Ascending aorta (tissue), 2 donors: ENCODE measurements at places on chromosomes 5 and 9.

DNA sequence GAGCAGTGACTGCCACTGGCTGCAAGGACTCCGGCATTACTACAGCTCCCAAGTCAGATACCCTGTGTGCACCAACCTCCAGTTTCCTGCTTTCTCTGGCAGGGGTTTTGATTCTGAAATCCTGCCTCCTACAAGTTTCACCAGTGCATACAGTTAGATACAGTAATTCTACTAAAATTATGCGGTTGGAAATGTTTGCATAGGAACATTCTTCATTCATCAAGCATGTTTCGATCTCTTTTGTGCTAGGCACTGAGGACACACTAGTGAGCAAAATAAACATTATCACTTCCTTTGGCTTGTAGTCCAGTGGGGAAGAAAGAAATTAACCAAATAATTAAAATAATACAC is 152.2 kb downstream of the TMEM167A start:
- DNase-seq: no peak

- no peak for DNase-seq
Observed at GRCh38 chr5:53642061-53642460, 81.6 kb downstream of the NDUFS4 start.

- no peak for DNase-seq
Observed at GRCh38 chr5:21820527-21820926, 1032.6 kb downstream of the CDH12 start.

DNA sequence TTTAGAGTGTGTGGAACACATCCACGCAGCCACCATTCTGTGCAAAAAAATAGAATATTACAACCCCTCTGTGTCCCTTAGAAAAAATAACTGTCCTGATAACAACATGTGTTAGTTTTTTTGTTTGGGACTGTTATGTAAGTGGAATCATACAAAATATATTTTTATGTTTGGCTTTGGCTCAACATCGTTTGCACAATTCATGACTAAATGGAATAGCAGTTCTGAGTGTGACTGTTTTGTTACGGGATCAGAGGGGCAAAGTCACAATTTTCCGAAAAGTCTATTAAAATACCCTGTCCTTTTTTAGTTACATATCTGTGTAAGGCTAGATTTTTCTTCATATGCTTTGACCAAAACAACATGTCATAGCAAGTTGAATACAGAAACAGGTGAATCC is 12.8 kb downstream of the MTREX start:
- DNase-seq: no peak

DNA sequence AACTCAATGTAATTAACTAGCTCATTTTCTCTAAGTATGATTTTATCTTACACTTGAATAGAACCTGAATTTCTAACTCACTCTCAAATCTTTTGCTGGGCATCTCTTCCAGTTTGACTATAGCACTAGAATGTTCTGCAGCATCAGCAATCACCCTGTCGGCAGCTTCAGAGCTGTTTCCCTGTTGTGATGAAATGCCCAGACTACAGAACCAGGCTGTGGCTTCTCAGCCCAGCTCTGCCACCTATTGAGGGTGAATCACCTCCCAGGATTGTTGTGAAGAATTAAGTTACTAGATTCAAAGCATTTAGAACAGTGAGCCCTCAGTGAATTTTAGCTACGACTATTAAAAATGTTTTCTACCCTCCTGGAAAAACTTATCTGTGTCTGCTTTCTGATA is 90.4 kb upstream of the ANKRD55 start:
- no peak for DNase-seq

- DNase-seq: no peak
Observed at GRCh38 chr5:131814990-131815389, 18.2 kb upstream of the FNIP1 start.

GRCh38 chr9:27088981-27089380 is 20.0 kb upstream of the TEK start:
- DNase-seq: no peak

- DNase-seq: no peak
Observed at GRCh38 chr5:107436201-107436600, 234.5 kb downstream of the EFNA5 start.

- DNase-seq: no peak
Observed at GRCh38 chr9:133945314-133945975, 46.7 kb downstream of the VAV2 start.

- no peak for DNase-seq
Observed at GRCh38 chr5:175129619-175130018, 314.4 kb downstream of the DRD1 start.

DNA sequence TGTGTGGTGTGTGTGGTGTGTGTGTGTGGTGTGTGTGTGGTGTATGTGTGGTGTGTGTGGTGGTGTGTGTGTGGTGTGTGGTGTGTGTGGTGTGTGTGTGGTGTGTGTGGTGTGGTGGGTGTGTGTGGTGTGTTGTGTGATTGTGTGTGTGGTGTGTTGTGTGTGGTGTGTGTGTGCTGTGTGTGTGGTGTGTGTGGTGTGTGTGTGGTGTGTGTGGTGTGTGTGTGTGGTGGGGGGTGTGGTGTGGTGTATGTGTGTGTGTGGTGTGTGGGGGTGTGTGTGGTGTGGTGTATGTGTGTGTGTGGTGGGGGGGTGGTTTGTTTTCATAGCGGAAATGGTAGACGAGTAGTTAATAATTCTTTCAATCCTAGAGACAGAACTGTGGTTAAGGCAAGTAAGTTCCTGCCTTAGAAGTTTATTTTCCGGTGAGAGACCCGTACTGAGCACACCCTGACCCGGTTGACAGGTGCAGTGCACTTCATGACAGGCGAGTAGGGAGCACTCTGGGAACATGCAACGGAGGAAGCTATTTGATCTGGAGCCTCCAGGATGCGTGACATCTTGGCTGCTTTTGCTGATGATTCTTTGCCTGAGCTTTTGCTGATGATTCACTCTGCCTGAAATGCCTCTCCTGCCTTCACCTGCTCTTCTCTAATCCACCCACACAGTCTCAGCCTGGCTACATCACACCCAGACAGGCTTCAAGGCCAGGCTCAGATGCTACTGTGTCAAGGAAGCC is 21.7 kb upstream of the FAT2 start:
- no peak for DNase-seq

DNA sequence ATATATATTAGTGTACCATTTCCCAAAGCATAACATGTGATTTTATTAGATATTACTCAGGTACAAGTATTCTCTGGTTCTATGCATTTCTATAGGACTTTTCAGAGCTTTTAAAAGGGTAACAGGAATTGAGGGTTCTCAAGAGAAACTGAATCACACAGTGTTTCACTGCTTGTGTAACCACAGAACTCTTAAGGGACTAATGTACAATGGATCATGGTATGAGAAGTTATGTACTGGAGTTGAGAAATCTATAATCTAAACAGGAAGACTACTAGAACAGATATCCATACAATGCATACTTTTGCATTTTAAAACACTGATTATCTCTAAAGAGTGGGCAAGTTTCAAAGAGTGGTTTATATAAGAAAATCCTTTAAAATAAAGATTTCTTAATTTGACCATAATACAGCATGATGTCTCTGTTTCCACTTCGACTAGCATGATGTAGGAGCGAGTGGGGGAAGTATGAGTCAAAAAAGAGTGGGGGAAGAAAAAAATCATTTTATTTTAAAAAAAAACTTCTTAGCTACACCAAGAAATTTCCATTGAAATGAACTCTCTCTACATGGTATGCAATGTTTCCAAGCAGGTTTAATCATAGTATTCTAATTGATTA is 183.5 kb downstream of the RFX3 start:
- DNase-seq: no peak

DNA sequence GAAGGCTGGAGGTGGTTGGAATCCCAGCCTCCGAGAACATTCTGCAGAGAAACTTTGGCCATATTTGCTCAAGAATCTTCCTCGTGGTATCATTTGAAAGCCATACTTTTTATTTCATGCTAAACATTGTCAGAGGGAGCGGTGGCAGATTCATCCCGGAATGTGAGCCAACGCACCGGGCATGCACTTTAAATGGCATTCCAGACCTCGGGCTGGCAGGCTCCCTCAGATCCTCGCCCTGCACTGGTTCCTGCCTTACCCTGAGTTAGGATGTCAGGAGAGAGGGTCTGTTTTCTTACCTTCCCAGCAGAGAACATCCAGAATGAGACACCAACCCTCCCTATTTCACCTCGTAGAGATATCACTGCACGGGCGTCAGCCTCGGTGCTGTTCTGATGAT is 33.8 kb downstream of the GDNF start:
- no peak for DNase-seq

GRCh38 chr5:58211441-58211840 is 248.4 kb downstream of the PLK2 start:
- DNase-seq: no peak

DNA sequence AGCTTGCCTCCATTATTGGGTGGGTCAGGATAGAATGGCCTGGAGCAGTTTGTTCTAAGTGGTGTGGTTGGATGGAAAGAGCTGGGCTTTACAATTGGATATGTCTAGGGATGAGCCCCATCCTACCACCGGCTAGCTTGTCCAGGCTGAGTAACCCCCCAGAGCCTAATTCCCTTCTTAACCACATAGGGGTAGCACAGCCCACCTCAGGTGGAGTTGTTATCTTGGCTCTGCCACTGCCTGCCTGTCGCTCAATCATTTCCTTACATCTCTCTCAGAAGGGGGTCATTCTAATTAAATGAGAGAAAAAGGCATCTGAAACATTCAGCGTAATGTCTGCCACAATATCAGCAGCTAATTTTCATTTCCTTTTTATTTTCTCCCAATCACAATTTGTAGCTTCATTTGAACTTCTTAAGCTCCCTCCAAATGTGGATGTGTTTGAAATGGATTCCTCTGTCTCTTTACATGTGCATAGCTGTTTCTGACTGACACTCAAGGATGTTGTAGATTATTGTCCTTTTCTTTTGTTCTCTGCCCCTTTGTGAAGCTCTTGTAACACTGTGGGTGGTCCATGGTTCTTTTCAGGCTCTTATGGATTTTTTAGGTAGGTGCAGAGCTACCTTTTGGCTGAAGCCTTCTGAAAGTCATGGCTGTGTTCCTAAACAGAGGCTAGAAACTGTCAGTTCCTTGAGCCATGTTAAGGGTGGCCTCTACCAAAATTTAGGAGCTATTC is 383.1 kb upstream of the KLF4 start:
- no peak for DNase-seq

DNA sequence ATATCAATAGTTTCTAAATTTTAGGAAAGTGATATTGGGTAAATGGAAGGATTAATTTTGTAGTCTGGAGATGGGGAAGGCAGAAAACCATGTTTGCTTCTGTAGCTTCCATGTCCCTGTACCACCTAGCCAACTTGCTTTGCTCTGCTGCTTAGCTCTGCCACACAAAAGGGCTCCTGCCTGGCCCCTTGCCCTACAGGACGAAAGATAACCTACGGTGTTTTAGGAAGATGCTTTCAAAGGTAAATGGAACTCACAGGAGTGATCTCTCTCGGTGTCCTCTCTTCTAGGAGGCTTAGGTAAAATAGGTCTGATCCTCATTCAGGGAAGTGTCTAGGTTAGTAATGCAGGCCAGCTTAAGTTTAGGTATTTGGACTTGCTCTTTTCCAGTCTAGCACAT is 37.8 kb upstream of the DMXL1 start:
- DNase-seq: no peak

- DNase-seq: no peak
Observed at GRCh38 chr5:122219436-122220166, 90.3 kb downstream of the ZNF474 start.

DNA sequence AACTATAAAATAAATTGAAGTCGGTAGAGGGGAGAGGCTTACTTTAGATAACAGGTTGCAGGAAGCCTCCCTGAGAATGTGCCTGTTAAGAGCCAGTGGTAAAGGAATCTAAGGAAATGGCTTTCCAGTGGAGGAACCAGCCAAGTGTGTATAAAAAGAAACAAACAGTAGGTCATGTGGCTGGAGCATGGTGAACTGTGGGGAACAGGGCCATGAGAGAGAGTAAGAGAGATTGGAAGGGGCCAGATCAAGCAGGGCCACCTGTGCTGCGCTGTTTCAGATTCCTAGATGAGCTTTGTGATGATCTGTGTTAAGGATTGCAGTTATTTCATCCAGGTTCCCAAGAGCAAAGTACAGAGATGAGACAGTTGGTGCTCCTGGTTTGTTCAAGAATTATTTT is 152.7 kb upstream of the SGCD start:
- no peak for DNase-seq

- no peak for DNase-seq
Observed at GRCh38 chr5:158754018-158754514, 345.6 kb downstream of the EBF1 start.

DNA sequence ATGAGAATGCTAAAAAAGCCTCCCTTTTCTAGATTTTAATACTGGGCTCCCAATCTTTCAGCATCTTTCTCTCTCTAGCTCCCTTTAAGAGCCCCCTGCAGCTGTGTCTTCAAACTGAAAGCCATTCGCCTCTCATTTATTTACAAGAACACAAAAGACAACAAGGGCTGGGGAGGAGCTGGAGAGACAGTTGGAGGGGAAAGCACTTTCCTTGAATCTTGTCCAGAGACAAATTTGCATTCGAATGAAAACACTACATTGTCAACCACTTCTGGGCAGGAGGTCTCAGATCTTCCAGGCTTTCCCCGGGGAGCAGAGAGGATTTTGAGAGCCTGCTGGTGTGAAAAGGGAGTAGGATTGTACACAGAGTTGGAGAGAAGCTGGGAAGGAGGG is 518.3 kb downstream of the CTNND2 start:
- no peak for DNase-seq

DNA sequence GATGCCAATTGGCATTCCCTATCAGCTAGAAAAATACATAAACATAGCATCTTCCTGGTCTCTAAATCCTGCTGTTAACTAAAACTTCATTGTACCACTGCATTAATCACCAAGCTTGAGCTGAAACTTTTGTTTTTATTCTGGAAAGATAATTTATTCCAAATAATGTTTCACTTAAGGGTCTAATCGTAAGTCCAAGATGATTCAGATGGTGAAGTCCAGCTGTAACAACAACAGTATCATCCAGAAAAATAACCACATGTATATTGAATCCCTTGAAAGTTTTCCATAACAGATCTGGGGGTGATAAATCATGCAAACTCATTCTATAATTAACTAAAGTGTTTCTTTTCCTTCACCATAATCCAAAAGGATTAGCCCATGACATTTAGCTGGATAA is 23.9 kb downstream of the RORB start:
- no peak for DNase-seq
